ENCODE measurements at places on chromosomes 12 and 14.

DNA sequence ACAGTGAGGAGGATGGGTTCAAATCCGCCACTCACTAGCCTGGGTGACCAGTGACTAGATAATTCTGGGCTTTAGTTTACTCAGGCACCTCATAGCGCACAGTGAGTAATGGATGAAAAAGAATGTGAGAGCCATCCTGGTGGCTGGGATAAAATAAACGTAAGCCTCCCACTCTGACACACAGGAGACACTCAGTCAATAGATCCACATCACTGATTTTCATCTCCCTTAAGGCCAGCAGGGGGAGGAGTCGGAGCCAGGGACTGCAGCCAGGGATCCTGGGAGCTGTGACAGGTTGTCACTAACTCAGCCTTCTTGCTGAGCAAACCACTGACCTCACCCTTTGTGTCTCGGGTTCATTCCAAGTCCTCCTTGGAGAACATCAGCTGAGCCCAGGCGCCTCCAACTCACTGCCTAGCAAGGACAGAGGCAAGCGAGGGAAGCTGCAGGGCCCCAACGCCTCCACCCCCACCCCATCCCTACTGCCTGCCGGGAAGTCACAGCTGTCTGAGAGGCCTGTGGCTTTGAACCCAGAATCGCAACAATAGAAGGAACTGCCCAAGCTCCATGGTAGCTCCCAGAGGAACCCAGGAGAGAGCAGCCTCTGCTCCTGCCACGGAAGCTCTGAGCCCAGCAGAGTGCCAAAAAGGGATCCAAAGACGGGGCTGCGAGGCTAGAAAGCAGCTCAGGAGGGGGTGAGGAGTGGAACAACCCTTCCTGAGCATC is 30.7 kb downstream of the PXN start:
- no peak for DNase-seq

GRCh38 chr14:32019276-32019675 is 57.8 kb upstream of the ARHGAP5 start:
- DNase-seq = no peak

GRCh38 chr14:104106471-104106991 is 21.0 kb downstream of the ASPG start:
- no peak for DNase-seq

DNA sequence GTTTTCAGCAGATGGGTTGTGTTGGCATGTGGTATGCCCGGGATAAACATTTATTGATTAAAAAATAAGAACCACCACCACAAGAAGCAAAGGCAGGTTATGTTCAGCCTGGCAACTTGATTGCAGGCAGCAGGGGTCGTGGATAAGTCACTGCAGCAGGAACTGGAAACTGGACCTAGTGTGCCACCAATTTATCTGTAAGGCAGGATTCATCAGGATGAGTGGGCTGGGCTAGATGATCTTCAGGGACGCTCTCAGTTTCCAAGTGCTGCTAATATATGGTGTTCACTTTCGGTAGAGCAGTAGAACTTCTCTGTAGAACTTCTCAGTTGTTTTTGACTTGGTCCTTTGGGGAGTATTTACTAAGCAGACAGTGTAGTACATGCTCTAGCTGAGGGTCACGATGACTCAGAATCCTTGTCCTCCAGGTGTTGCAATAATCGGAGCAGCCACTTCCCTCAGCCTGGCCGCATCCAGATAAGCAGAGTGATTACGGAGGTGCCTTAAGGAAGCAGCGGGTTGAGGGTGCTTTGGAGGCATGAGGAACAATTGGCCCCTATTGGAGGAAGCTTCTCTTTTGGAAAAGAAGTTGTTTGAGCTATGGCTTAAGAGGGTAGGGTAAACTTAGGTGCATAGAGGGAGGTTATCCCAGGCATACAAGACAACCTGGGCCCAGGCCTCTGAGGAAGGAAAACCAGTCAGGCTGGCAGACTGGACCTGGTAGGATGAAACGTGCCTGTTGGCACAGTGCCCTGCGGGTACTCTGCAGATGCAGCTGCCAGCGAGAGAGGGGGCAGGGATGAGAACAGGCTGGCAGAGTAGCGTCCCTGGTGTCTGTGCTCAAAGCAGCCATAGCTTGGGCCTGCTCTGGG is 104.0 kb downstream of the GPR135 start:
- DNase-seq = no peak

DNA sequence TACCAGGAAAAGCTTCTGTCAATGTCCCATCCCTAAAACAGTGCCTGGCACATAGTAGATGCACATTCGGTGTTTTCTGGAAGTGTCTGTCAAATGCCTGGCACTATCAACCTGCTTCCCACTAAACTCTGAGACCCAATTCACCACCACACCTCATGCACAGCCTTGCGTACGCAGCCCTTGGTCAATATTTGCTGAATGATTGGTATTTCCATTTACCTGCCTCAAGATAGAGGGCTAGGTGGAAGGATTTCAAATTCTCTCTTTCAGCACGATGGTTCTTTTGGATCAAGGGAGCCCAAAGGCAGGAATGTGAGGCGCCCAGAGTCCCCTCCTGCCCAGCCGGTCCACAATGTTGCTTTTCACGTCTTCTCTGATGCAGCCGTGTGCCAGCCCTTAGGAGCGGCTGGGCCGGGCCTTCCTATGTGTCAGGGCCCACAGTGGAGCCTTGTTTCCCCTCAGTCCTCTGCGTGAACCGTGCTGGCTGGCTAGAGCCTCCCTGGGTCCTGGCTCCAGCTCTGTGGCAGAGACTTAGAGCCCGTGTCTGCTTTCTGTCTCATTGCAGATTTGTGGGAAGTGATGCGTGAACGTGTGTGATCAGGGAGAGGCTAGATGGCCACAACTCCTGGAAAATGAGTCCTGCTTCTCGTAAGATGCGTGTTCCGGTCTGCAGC is 99.9 kb upstream of the RFLNA start:
- DNase-seq = no peak

DNA sequence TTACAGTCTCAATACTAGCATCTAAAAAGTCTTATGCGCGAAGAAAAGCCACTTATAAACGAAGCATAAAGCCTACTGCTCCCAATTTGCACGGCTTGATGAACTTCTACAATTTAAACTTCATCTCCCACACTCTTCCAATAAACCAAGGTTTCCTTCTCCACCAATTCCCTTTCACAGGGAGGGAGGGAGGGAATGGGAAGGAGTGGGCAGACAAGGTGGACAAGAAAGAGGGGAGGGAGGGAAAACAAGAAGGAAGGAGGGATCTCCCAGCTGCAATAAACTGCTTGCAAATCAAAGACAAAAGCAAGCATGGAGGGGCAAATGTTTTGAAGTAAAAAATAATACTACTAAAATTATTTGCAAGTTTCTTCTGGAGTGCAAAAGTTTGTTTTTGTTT is 64.5 kb downstream of the MED13L start:
- DNase-seq = no peak

GRCh38 chr12:95037906-95038305 is 34.4 kb upstream of the NDUFA12 start:
- DNase-seq = no peak

DNA sequence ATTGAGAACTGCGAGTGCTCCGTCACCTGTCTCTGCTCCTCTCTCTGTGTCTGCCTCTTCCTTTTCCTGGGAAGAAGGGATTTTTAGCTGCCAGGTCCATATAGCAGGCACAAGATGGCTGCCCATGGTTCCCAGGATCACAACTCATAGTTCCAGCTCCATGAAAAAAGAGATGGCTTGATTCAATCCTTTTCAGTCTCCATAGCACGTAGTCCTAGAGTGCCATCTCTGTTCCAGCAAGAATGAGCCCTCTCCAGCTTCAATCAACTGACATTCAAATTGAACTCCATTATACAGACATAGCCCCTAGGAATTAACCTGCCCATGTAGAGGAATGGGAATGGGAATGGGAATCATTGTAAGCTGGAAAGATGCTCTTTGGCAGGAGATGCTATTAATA is 34.7 kb upstream of the RTRAF start:
- no peak for DNase-seq

- no peak for DNase-seq
These were observed 107.2 kb upstream of the DDHD1 start for GRCh38 chr14:53260286-53260685.

- no peak for DNase-seq
These were observed 41.5 kb upstream of the GLIPR1 start for GRCh38 chr12:75439048-75439447.

DNA sequence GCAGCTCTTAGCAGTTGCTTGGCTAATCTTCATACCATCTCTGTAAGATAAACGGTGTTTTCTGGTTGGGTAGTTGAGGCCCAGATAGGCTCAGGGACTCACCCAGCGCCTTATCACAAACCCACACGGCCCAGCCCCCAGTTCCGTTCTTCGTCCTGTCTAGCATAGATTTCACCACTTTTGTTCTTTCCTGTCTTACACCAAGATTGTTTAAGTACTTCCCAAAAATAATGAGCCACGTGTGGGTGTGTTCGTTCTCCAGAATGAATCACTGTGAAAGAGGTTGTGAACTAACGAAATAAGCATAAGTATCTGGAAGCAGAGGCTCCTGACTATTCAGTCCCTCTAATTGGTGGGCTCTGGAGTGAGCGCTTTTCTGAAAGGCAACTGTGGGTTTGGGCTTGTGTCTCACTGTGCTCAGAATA is 21.4 kb downstream of the ACVR1B start:
- DNase-seq = peak; percentile 53

- no peak for DNase-seq
These were observed 45.6 kb upstream of the SOCS2 start for GRCh38 chr12:93526786-93527428.

GRCh38 chr12:5222011-5222461 is 178.4 kb downstream of the KCNA5 start:
- no peak for DNase-seq

DNA sequence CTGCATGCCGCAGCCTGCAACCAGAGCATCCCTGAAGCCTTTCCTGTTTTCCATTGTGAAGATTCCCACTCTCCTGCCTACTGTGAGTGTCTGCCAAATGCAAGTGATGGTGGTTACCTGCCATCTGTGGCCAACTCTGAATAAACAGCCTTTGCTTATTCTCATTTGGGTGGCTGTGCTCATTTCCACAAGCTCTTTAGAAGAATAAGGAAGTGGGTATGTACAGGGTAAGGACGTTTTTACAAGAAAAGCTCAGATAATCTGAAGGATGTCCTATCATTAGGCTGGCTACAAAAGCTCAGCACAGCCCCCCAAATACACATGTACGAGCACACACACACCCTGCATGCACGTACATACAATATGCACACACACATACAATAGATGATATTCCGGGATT is 7.3 kb upstream of the RNASE1 start:
- no peak for DNase-seq

GRCh38 chr14:76500480-76500879 is 124.5 kb downstream of the ESRRB start:
- no peak for DNase-seq

DNA sequence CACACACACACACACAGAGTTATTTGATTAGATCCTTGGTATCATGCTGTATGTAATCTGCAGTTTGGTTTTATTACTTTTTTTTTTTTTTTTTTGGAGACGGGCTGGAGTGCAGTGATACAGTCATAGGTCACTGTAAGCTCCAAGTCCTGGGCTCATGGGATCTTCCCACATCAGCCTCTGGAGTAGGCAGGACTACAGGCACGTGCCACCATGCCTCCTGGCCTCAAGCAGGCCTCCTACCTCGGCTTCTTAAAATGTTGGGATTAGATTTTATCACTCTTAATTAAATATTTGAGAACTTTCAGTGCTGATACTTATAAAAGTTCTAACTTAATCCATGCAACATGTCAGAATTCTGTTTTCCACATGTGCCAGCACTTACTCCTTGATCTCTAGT is 31.3 kb upstream of the PSEN1 start:
- no peak for DNase-seq

DNA sequence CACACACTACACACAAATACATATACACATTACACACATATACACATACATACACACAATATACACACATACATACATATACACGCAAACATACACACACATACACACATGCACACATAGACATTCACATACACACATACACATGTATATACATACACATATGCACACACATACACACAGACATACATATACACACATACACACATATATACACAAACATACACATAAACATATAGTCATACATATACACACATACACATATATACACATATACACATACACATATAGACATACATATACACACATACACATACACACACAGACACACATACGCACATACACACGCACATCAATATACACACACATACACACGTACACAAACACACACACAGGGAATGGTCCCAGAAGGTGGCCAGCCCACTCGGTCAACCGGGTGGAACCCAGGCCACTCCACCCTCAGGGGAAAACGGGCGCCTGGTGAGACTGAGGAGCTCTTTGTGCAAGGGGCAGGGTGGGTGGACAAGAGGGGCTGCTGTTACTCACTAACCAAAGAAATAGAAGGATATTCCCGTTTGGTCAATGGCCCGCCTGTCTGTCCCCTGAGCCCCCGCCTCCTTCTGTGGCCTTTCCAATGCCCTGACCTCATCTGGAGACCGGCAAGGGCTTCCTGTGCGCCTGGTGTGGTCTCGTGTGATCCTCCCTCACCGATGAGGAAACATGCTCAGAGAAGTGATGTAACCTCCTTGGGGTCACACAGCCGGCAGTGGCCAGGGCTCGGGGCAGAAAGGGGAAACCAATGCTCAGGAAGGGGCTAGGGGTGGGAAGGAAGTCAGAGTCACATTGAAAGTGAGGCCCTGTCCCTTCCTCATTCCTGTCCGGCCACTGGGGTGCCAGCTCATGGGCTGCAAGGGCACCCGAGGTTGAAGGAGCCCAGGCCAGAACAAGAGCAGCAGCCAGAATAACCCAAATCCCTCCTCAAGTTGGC is 5.3 kb downstream of the TRPV4 start:
- no peak for DNase-seq

DNA sequence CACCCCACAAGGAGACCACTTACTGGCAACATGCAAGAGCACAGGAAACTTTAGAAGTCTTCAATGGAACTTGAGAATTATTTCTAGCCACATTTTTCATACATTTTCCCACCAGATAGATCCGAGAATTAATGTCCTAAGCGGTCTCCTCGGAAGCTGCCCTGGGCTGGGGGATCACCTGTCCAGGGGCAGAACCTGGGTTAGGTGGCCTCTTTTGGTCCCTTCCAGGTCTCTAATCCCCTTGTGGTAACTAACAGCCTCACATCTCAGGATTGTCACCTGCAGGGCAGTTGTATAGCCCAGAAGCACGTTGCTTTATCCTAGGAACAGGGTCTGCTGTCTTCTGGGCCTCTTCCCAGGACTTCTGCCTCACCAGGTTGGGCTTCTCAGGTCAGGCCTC is 38.7 kb upstream of the PRMT8 start:
- DNase-seq = no peak

GRCh38 chr12:97778111-97778510 is 315.5 kb downstream of the RMST start:
- no peak for DNase-seq

GRCh38 chr14:24843494-24843893 is 206.5 kb downstream of the STXBP6 start:
- DNase-seq = no peak

DNA sequence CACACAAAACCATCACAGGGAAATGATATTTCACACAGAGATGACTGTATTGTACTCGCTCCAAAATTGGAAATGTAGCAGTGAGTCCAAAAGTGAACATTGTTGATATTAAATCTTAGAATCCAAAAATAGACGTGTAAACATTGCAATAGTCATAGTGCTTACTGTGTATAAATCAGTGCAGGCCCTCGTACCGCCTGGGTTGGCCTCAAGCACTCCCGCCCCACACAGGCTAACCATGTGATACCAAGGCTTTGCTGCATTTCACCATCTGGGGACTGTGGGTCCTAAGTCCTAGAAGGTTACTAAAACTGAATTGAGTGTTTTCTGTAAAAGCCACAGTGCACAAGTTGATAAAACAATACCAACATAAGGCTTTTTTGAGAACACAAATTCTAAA is 107.3 kb downstream of the PPP2R5E start:
- DNase-seq = no peak

Measured in T-helper 22 cell (primary cell).